ENCODE measurements at places on chromosomes 7 and 10. TPM values are rescaled to one million over a fixed set of nuclear protein-coding genes. Genes with fewer than 3 reads are reported as not detected.

GRCh38 chr10:34491678-34492077 lies 323.4 kb downstream of the PARD3 start:
- DNase-seq: no peak

GRCh38 chr10:85995791-85996190 lies 370.8 kb downstream of the GRID1 start:
- DNase-seq: no peak

- no peak for DNase-seq
Observed at GRCh38 chr10:36188461-36188860, 546.4 kb upstream of the FZD8 start.

DNA sequence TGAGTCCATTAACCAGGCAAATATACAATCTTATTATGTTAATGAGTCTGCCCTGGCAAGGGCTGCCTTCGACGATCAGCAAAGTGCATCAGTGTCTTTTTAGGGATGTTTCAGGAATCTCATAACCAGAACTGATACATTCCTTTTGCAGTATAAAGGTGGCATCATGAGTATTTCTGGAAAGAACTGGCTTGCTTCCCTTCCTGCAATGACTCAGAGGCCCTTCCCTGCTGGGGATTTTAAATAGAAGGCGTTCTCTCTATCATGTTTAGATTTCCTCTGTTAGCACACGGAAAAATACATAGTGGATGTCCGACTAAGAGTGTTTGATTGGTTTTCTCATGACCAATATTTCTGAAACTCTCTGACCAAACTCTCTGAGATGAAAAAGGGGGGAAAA lies 1.8 kb downstream of the NPS start:
- no peak for DNase-seq

DNA sequence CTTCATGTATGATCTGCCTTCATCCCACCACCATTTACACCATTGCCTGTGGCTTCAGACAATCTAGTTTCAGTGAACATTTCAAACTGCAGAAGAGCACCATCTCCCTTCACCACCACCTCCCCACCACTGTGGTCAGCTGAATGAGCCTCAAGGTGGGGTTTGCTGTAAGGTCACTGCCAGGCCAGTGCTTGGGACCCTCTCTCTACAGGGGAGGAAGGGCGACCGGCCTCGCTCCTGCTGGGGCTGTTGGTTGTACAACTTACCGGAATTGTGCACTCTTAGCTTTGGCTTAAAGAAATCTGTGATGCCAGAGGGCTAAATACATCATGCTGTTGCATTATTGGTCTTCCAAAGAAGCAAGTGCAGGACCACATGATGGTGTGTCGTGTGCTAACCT lies 26.6 kb downstream of the PFKP start:
- no peak for DNase-seq

Gene COL17A1
- 84.9 TPM for polyA plus RNA-seq

Gene DPP6
- not detected for polyA plus RNA-seq

Gene NRF1
- polyA plus RNA-seq: 14.9 TPM

All from muscle of arm (tissue), 14 donors.